ENCODE measurements at places on chromosomes 2 and 18. TPM values are rescaled to one million over a fixed set of nuclear protein-coding genes. Genes with fewer than 3 reads are reported as not detected.

Gene AGAP1
- 36.2 TPM for total RNA-seq

Gene FARSB
- 10.9 TPM for total RNA-seq

GRCh38 chr2:134564549-134564948, 154.3 kb downstream of the TMEM163 start:
- no peak overlapping the region for H3K4me3 ChIP-seq
- no peaks in the 10 kb centered on the region for H3K4me1 ChIP-seq
- no peaks in the 10 kb centered on the region for H3K27me3 ChIP-seq
- DNase-seq, result no peak

GRCh38 chr2:13806539-13806938, 826.0 kb upstream of the LRATD1 start:
- no peak for DNase-seq
- no peaks in the 10 kb centered on the region for H3K36me3 ChIP-seq
- H3K4me1 ChIP-seq, result no peaks in the 10 kb centered on the region
- no peak overlapping the region for H3K4me3 ChIP-seq
- H3K27ac ChIP-seq, result no peak overlapping the region
- H3K27me3 ChIP-seq, result no peaks in the 10 kb centered on the region

Gene RAX
- total RNA-seq, result not detected

GRCh38 chr2:199431746-199432213, 26.0 kb downstream of the SATB2 start:
- no peaks in the 10 kb centered on the region for H3K4me1 ChIP-seq
- H3K4me3 ChIP-seq, result no peak overlapping the region
- H3K27ac ChIP-seq, result no peak overlapping the region
- no peaks in the 10 kb centered on the region for H3K36me3 ChIP-seq
- DNase-seq, result no peak

- H3K36me3 ChIP-seq, result peaks cover 4% of the 10 kb centered on the region
- DNase-seq, result no peak
- peaks cover 30% of the 10 kb centered on the region for H3K4me1 ChIP-seq
- H3K4me3 ChIP-seq, result peak overlapping the region; percentile 64
- H3K27ac ChIP-seq, result peak overlapping the region; percentile 74
These were observed 1.6 kb upstream of the ALKAL2 start for GRCh38 chr2:289362-290089.

GRCh38 chr2:47058003-47058931, 96.8 kb downstream of the STPG4 start:
- peak overlapping the region; percentile 72 for H3K27ac ChIP-seq
- H3K36me3 ChIP-seq, result peaks cover 47% of the 10 kb centered on the region
- H3K27me3 ChIP-seq, result no peaks in the 10 kb centered on the region
- H3K4me1 ChIP-seq, result peaks cover 55% of the 10 kb centered on the region
- no peak overlapping the region for H3K4me3 ChIP-seq

DNA sequence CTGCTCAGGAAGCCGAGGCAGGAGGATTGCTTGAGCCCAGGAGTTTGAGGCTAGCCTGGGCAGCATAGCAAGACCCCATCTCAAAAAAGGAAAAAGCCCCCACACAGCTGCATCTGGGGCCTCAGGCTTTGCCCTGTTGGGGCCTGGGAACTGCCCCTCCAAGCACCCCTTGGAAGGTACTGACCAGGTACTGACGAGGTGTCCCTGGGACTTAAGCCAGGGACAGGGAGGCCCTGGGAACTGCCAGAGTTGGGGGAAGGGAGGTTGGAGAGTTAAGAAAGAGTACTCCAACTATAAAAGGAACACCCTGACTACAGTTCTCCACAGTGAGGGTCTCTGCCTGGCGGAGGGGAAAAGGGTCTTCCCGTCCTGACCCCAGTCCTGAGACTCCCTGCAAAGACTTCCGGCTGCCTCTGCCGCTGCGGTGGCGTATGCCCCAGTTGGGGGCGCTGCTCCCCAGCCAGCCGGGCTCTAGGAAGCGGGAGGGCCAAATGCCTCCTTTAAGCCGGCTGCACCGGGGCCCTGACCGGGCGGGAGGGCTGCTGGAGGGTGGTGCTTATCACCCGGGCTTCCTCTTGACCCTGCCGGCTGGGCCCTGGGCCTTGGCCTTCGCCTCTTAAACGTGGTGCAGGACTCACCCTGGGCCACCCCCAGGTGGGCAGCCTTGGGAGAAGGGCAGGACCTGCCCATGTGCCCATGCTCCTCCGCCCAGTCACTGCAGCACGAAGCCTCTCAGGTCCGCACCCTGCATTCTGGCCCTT, 12.8 kb downstream of the SLC30A3 start:
- DNase-seq, result peak; percentile 68
- H3K4me1 ChIP-seq, result no peaks in the 10 kb centered on the region
- H3K36me3 ChIP-seq, result no peaks in the 10 kb centered on the region
- H3K27ac ChIP-seq, result no peak overlapping the region
- no peak overlapping the region for H3K4me3 ChIP-seq

DNA sequence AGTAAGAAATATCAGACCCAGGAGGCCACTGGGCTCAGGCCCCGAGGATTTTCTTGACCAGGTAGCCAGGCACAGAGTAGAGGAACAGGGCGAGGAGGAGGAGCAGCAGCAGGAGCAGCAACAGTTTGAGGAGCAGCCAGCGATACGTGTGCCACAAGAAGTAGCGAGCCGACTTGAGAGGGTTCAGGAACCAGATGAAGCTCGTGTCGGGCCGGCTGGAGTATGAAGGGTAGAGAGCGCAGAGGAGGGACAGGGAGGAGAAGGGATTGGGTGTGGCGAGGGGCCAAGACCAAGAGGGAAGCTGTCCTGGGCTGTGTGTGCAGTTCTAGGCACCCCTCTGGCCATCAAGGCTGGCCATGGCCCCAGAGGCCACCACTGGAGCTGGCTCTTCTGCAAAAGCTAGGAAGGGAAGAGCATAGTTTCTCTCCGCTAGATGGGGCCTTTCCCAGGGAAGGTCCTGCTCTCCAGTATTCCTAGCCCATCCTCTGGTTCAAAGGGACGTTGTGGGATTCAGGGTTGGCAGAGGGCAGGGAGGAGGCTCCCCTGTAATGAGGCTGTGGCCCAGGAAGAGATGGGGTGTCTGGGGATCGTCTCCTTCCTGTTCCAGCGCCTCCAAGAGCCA, 17.8 kb downstream of the OTOF start:
- no peaks in the 10 kb centered on the region for H3K27me3 ChIP-seq
- H3K36me3 ChIP-seq, result no peaks in the 10 kb centered on the region
- H3K4me3 ChIP-seq, result no peak overlapping the region

DNA sequence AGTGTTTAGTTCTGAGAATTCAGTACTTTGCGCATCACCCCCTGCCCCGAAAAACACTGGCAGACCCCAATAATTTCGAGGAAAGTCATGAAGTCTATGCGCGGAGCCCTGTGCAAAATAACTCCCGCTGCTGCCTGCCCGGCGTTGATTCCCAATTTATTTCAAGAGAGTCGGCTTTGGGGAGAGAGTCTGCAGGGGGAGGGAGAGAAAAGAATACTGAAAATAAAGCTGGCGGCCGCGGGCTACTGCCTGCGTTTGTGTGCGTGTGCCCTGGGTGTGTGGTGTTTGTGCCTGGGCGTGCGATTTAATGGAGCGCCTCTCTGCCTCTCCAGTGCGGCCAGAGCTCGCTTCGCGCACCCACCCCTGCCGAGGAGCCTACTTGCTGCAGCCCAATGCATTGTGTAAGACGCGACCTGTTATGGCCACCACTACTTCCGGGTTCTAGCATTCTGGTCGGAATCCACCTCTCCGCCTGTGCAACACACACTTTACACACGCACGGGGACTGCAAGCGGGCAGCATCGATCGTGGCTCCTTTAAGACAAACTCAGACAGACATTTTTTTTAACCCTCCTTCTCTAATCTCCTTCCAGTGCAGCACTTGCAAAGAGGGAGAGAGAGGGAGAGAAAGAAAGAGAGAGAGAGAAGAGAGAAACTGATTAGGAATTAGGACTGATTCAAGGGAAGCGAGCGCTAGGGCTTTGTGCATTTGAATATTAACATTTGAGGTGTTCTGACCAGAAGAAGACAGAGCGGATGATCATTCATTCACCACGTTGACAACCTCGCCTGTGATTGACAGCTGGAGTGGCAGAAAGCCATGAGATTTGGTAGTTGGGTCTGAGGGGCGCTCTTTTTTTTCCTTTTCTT, at the start of gene MEIS1:
Gene MEIS1 (plus strand): TSS at position 447 of the 870 bp plus-strand sequence. CDS start 732 bp downstream, outside the sequence.
- peak within 1 kb of the TSS; percentile 71 for H3K4me3 ChIP-seq
- H3K27ac ChIP-seq, result peak within 1 kb of the TSS; percentile 91
- H3K4me1 ChIP-seq, result peaks cover 17% of the 10 kb centered on the region
- peaks cover 6% of the 10 kb centered on the region for H3K36me3 ChIP-seq

Gene NAB1
- 39.9 TPM for total RNA-seq
